ENCODE measurements at places on chromosomes 6 and 20.

DNA sequence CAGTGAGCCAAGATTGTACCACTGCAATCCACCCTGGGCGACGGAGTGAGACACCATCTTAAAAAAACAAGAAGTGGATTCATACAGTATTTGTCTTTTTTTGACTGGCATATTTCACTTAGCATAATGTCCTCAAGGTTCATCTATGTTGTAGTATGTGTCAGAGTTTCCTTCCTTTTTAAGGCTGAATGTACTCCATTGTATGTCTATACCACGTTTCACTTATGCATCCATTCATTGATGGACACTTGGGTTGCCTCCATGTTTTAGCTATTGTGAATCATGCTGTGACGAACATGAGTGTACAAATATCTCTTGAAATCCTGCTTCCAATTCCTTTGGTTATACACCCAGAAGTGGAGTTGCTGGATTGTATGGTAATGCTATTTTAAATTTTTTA, 28.9 kb upstream of the FAM83D start:
- no peak for DNase-seq

DNA sequence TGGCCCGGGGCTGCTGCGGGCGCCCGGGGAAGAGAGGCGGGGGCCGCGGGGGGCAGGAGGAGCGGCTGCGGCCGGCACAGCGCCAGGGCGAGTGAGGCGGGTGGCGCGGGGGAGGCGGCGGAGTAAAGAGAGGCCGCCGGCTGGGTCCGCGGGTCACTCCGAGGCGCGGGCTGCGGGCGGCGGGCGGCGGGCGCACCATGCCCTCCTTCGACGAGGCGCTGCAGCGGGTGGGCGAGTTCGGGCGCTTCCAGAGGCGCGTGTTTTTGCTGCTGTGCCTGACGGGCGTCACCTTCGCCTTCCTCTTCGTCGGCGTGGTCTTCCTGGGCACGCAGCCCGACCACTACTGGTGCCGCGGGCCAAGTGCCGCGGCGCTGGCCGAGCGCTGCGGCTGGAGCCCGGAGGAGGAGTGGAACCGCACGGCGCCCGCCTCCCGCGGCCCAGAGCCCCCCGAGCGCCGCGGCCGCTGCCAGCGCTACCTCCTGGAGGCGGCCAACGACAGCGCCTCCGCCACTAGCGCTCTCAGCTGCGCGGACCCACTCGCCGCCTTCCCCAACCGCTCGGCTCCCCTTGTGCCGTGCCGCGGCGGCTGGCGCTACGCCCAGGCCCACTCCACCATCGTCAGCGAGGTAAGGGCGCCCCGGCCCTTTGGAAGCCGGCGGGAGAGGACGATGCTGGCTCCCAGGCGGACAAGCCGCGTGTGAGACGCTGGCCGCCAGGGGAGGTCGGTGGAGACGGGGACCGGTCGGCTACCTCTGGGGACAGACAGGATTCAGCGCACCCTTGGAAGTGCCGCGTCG, at the start of gene SLC22A3:
Gene SLC22A3 (plus strand): TSS at position 156 of the 797 bp plus-strand sequence. CDS start 42 bp downstream, at position 198.
- DNase-seq = no peak

DNA sequence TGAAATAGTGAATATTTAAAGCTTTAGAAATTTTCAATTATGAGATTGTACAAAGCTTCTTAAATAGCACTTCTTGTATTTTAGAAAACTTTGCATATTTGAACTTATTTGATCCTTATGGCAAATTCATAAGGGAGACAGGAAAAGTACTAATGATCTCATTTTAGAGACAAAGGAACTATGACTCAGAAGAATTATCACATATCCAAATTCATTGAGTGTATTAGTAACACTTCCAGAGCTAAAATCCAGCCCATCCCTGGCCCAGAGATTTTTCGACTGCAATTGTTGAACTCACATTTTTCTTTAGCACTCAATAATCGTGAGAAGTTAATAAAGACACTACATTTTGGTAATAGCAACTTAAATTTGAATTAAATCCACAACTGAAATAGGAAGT, 704.3 kb downstream of the EPM2A start:
- no peak for DNase-seq

GRCh38 chr20:10511170-10511508, 76.0 kb downstream of the SLX4IP start:
- DNase-seq = no peak

- no peak for DNase-seq
Observed at GRCh38 chr20:19363476-19363875, 151.0 kb downstream of the SLC24A3 start.

GRCh38 chr6:131575834-131576478, 2.9 kb downstream of the ARG1 start:
- DNase-seq = no peak

DNA sequence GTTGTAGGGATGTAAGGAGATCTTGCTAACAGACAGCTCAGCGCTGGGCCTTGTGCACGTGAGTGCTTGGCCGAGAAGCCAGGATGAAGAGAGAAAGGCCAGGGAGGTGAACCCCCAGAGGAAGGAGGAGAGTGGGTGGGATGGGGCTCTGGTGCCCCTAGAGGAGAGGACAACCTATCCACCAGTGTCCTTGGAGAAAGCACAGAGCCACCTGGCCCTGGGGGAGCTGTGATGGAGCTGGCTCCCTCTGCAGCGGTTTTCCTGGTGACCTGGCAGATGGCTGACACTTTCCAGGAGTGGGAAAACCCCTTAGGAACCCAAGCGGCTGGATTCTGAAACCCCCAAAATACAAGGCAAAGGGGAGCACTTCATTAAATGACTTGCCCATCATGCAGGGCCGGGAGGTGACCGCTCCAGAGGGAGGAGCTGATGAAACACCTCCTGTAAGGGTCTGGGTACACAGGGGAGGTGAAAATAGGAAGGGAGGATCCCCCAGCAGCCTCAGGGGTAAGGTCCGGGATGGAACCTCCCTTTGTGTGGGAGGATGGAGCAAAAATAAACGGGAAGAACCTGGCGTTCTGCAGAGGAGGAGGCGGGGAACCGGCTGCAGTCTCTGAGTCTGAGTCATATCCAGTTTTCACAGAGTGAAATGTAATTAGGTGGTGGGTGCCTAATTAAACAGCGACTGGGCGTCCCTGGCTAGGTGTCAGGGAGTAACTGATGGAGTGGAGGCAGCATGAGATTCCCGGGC, 80.4 kb downstream of the SULF2 start:
- DNase-seq = no peak
